ENCODE measurements at places on chromosomes 7 and 10.

DNA sequence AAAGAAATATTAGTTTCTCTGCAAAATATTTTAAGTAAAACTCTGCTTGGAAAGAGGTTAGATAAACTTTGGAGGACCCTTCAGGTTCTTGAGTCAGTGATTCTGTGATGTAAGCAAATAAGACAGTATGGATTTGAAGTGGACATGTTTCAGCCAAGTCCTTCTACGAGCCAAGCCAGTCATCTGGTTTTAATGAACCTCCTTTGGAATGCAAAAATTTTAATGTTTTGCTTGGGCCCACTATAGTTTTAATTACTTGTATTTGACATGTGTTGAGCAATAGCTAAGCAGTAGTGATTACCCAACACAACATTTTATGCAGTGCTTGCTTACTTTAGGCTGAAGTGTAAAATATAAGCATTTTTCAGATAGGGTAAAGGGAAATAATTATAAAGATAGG, 296.3 kb upstream of the SEMA3D start:
- DNase-seq = no peak

DNA sequence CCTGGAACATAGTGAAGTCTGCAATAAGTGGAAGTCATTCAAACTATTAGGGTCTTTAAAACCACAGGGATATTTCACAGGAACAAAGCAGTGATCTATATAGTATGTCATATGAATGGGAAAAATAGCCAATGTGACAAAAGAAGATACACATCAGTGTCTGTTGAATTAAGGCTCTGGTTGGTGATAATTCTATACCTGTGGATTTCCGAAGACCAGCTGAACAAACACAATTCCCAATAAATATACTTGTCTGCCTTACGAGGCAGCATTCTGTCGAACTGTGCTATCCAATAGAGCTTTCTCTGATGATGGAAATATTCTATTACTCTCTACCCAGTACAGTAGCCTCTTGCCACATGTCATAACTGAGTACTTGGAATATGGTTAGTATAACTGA, 55.9 kb upstream of the CAV2 start:
- no peak for DNase-seq

GRCh38 chr10:86535132-86535882, 13.7 kb upstream of the WAPL start:
- DNase-seq = no peak

GRCh38 chr10:130263289-130263688, 127.1 kb downstream of the GLRX3 start:
- DNase-seq = no peak

DNA sequence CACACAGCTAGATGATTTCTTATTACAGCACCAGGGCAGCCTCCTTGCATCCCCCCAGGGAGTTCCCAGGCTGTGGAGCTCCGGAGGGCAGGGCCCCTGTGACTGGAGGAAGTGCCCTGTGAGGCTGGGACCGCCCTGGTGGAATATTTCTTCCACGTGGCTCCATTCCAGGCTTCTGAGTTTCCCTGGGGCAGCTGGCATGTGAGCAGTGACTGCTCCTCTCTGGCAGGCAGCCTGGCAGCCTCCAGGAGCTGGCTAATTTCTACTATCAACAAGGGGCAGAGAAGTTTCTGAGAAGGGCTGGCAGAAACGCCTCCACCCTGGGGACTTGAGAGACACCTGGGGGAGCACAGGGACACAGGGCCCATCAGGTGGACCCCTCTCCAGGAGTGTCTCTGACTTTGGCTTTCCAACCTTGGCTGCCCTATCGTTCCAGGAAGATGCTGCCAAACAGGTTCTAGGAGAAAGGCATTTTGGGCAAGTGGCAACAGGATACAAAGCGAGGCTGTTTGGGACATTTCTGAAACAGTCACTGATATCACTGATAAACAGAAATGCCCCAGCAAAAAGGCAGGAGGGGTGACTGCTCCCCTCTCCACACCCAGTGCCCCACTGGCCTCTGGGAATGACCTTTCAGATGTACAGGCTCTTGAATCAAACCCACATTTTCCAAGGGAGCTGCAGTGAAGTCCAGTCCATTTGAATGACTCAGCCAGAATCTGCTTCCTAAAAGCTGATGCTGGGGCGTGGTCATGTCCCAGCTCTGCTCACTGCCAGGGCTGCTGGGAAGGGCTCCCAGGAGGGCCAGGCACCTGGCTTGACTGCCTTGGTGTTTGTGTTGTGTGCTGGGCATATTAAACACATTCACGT, 16.1 kb downstream of the MYOF start:
- DNase-seq = no peak

- DNase-seq = no peak
Observed at GRCh38 chr10:30114881-30115625, 55.7 kb upstream of the JCAD start.

- DNase-seq = no peak
Observed at GRCh38 chr7:151274936-151275812, 26.7 kb upstream of the SMARCD3 start.

- no peak for DNase-seq
Observed at GRCh38 chr7:1920881-1921280, 250.8 kb downstream of the ELFN1 start.

GRCh38 chr7:157780312-157780711, 443.5 kb downstream of the DNAJB6 start:
- no peak for DNase-seq

- DNase-seq = no peak
Observed at GRCh38 chr7:105306298-105306748, 82.4 kb downstream of the SRPK2 start.

GRCh38 chr10:29078919-29079318, 210.0 kb upstream of the LYZL1 start:
- DNase-seq = no peak

- DNase-seq = no peak
Observed at GRCh38 chr7:103658055-103659005, 212.3 kb upstream of the SLC26A5 start.

- DNase-seq = no peak
Observed at GRCh38 chr10:31075434-31075833, 43.8 kb upstream of the ZNF438 start.

DNA sequence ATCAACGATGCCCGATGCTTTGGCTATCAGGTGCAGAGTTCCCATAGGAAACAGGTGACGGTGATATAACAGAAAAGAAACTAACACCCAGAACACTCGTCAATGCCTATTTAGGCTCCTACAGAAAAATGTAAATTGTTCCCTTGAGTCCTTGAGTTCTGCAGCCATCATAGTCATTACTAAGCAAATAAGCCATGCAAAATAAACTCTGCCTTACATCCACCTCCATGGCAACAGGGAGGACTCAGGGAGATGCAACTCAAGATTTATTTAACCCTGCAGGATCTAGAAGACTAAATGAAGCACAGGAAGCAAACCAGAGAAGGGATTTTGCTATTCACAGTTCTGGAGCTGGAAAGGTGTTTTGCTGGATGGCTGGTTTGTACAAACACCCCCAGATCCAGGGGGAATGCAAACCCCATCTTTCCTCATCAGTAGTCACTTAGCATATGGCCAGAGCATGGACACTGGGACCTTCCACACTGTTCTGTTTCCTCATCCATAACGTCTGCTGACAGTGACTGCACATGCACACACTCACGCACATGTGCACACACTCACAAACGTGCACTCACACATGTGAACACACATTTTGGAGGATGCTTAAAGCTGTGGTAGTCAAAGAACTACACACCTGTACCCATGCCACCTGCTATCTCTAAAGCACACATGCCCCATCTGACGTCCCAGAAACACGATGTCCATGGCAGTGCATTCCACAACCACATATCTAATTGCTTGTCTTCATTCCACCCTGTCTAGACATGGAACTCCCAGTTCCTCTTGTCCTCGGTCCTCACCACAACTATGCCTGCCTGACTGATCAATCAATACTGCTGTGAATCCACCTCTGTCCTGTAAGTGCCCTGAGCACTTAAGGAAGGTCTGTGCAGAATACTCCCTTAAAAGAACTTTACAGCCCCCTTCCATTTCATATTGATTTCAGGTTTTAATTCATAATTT, 178.2 kb downstream of the COBL start:
- DNase-seq = no peak

- no peak for DNase-seq
Observed at GRCh38 chr7:45663167-45663921, 89.2 kb downstream of the ADCY1 start.

DNA sequence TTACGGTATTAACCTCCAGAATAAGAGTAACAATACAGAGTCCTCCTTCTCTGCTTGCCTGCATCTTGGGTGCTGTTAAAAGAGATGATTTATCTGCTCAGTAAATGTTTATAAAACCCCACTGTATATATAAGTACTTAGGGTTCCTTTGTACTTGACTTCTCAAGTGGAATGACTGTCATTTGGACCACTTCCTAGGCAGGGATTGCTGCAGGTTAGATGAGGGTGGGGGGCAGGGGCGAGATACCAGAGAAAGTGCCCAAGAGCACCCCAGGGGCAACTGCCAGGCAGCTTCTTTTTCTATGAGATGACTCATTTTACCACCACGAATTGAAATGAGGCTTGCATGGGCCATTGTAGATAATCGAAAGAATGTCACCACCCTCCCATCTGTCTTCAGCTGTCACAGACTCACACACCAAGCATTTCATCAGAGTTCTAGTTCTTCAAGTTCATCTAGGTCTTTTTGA, 421.9 kb upstream of the GALNT17 start:
- no peak for DNase-seq
